GM23248 (cell line): ENCODE measurements at places on chromosomes 2 and 18. TPM values are rescaled to one million over a fixed set of nuclear protein-coding genes. Genes with fewer than 3 reads are reported as not detected.

GRCh38 chr18:37253394-37254235 lies 312.0 kb downstream of the CELF4 start:
- peak; percentile 25 for DNase-seq

GRCh38 chr2:69453475-69454129 lies 16.4 kb upstream of the NFU1 start:
- DNase-seq, result no peak

DNA sequence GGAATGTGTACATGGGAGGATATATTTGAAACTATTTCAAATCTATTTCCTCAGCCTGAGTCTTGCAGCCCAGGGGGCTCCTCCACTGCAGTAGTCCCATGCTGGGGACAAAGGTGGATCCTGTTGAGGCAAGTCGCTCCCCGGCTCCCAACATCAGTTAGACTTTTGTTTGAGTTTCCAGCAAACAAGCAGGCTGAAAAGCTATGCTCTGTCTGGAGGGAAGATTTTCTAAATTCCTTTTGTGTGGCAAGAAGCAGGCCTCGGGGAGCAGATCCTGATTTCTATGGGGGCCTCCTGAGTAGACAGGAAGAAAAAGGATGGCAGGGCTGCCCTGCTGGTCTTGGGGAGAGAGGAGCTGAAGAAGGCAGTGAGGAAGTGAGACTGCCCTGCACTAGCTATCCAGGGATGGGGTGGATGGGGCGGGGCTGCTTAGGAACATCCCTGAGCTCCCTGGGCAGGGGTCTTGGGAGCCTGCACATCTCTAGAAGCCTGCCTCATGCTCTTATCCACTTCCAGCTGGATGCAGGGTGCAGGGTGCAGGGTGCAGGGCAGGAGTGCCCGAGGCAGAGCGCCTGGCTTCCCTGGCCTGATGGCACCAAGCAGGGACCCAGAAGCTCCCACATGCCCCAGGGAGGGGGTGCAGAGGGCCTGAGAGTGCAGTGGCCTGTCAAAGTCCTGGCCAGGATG lies 6.0 kb upstream of the CIB4 start:
- no peak for DNase-seq

- DNase-seq, result peak; percentile 99
Measured at GRCh38 chr2:33275689-33276444, 200.6 kb upstream of the RASGRP3 start.

DNA sequence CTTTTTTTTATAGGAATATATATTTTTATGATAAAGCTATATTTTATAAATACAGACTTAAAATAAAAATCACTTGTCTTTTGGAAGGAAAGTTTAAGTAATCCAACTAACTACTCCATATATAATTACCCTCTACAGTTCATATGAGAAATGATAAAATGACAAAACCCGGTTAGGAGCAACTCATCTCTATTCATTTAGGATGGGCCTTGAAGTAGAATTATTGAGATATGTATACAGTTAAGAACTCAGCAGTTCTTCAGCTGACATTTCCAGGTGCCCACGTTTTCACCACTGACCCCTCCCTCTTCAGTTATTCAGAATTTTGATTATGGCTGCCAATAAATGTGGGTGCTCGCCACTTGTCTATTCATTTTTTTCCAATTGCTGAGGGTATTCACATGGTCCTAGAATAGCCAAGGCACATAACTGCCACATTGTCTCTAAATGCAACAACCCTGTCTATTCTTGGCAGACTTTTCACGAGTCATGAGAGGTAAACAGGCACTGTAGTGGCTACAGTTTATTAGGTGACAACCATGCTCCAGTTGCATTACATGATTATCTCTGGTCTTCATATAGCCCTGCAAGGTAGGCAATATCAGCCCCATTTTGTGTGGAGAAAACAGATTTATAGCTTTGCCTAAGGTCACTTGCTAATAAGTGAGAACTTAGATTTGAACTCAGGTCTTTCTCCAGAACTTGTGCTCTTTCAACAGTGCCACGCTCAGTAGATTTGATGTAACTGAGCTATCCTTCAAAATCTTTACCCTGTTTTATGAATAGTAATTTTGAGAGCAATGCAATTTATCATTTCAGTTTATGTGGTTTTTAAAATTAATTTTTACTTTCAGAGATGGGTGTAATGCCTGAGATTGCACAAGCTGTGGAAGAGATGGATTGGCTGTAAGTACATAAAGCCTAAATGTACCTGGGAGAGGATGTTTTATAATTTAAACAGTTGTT lies 2.9 kb downstream of the DDX1 start:
- DNase-seq, result peak; percentile 7

DNA sequence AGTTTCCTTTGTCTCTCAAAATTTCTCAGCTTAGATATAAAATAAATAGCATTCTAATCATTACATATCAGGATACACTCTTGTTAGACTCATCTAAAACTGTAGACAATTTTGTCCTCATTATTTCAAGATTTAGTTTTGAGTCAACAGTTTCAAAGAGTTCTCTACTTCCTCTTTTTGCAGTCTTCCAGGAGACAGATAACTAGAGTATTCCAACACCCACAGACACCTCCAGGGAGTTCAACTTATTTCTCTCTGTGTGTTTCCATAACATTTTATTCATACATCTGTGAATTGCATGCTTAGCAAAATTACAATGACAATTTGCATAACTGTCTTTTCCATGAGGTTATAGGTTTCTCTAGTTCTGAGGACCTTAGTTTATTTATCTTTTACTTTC lies 166.6 kb upstream of the HNMT start:
- no peak for DNase-seq

DNA sequence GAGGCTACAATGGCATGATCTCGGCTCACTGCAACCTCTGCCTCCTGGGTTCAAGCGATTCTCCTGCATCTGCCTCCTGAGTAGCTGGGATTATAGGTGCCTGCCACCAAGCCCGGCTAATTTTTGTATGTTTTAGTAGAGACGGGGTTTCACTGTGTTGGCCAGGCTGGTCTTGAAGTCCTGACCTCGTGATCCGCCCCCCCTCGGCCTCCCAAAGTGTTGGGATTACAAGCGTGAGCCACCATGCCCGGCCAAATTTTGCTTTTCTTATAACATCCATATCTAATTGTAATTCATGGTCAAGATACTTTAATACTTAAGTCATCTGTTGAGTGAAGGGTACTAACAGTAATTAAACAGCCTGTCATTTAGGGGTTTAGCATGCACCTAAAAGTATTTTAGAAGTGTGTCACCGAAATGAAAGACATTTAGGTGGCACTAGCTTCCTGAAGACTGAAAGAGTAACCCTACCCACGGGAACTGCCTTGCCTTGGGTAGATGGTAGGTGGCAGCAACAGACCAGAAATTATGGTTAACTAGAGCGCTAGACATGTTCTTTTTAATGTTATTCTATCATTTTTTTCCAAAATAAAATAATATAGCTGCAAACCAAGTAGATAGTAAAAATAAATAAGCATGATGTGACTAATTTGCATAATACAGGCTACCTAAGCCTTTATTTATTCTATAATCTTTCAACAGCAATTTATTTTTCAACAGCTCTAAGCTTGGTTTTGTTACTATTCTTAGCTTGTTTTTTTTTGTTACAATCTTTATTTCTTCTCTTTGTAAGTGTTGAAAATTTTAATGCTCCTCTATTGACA lies 8.6 kb upstream of the ACYP2 start:
- DNase-seq, result peak; percentile 80

AGFG1 gene
- 14.0 and 16.5 TPM in 2 replicates for polyA plus RNA-seq
